ENCODE measurements at places on chromosomes 1 and 21.

GRCh38 chr1:27135541-27136235 lies 19.2 kb downstream of the SLC9A1 start:
- DNase-seq: no peak

DNA sequence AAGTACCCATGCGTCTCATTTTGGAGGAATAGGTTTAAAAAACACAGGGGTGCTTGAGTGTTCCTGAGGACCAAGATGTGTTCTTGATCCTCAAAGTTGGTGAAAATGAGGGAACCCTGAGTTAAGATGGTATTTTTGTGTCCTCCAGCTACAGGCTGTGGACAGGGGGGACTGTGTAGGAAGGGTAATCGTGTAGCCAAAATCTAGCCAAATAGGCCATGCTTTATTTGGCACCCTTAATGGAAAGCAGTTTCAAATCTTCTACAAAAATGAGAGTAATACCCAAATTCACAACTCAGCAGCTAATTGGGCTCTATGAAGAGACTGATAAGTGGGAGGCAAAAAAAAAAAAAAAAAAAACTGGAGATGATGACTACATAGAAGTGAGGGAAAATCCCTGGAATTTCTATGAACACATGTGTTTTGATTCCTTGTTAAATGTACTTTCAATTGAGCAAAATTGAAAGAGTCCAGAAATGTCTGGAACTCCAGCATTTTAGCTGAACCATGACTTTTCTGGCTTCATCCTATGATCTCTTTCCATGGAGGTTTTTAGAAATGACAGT lies 470 bp downstream of the HSD11B1 start:
- DNase-seq: no peak

DNA sequence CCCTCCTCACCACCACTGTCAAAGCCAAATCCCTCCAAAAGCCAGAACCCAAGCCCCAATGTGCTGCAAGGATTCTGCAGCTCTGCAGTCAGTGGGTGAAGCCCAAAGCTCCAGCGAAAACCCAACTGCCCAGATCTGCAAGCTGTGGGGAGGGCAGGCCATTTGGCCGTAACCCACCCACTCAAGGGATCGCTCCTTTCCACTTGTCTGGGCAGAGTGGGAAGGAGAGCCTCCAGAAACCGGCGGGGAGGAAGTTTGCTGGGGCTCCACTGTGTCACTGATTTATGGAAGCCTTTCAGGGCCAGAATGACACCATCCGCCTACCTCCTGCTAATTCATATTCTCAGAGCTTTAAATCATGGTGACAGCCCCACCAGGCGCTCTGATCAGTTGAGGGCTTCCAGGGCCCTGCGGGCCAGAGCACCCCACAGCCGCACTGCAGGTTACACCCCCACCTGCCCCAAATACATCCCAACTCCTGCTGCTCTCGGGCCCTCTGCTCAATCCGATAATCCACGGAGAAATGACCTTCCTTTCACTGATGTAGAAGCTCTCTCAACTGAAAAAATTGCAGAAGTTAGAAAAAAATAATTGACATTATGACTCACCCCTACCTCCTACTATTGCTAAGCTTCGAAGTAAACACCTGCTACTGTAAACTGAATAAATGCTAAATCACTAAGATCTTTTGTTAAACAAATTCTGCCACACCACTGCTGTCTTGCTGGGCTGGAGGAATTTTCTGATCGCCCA lies 40.6 kb upstream of the RAB4A start:
- no peak for DNase-seq

GRCh38 chr1:40906781-40907400 lies 44.7 kb upstream of the CITED4 start:
- no peak for DNase-seq

- no peak for DNase-seq
Observed at GRCh38 chr21:31838586-31839355, 34.0 kb upstream of the HUNK start.

DNA sequence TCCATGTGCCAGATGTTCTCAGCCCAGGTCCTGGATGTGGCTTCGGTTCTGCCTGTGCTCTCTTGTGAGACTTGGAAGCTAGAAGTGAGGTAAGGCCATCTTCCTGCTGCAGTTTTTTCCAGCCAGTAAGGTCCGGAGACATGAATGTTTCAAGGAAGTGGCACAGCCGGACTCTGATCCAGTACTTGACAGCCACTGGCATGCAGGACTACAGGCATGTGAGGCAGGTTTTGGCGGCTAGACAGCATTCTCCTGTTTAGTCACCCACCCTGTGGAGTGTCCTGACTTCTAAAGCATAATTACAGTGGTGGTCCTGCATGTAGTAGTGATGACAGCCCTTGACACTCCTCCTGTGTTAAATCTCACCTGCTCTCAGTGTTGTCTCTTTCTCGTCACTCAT lies 72.3 kb downstream of the TNFSF4 start:
- no peak for DNase-seq

DNA sequence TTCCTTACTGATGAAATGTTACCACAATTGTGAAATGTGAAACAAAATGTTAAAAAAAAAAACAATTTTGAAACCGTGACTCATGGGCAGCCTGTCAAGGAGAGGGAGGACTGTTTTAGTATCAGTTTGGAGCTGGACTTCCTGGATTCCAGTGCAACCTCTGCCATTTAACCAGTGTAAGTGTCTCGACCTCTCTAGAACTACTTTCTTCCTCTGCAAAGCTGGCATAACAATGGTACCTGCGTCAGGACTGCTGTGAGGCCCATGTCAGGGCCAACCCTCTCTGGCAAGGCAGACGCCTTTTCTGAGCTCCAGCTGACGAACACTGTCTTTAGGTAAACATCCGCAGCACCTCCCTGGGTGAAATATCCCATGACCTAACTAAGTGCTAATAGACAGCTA lies 20.9 kb downstream of the URB1 start:
- peak; percentile 87 for DNase-seq

GRCh38 chr1:1050577-1051052 lies 23.5 kb downstream of the RNF223 start:
- no peak for DNase-seq

- DNase-seq: peak; percentile 32
Observed at GRCh38 chr1:35122311-35122710, 43.1 kb downstream of the ZMYM1 start.

- no peak for DNase-seq
Observed at GRCh38 chr1:232621050-232621449, 8.9 kb downstream of the SIPA1L2 start.

GRCh38 chr1:196535727-196536126 lies 72.5 kb downstream of the KCNT2 start:
- no peak for DNase-seq

- no peak for DNase-seq
Observed at GRCh38 chr1:24373710-24374109, 39.9 kb downstream of the STPG1 start.

- no peak for DNase-seq
Observed at GRCh38 chr1:244339776-244340175, 111.9 kb downstream of the ADSS2 start.

- no peak for DNase-seq
Observed at GRCh38 chr1:25854554-25854953, 4.7 kb downstream of the AUNIP start.

DNA sequence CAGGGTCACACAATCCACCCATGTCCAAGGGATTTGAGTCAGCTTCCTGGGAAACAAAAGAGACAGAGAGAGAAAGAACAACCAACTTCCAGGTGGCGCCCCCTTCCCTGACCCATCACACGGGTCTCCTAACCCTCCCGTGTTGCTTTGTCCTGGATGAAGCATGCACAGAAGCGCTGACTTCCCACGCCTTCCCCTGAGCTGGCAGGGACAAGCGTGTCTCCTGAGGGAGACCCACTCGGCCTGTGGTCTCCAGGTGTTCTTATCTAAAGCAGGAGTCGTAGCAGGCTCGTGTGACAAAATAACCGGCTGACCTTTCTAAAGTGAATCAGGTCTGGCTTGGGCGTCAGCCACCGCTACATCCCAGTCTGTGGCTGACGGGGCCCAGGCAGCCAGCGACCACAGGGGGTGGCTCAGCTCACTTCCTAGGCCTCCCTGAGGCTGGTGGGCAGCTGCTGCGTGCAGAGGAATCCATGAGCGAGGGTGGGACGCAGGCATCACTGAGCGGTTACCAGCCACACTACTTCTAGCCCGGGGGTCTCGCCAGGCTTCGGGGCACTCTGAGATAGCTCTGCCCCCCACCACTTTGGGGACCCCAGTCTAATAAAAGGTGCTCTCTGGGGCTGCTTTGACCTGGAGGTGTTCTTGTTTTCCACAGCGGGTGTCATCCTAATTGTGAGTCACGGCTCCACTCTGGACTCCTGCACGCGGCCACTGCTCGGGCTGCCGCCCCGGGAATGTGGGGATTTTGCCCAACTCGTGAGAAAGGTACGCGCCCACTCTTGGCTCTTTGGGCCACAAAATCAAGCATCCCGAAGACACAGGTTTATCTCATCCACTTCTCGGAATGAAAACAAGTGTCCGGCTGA lies 40.4 kb downstream of the UBASH3A start:
- no peak for DNase-seq

DNA sequence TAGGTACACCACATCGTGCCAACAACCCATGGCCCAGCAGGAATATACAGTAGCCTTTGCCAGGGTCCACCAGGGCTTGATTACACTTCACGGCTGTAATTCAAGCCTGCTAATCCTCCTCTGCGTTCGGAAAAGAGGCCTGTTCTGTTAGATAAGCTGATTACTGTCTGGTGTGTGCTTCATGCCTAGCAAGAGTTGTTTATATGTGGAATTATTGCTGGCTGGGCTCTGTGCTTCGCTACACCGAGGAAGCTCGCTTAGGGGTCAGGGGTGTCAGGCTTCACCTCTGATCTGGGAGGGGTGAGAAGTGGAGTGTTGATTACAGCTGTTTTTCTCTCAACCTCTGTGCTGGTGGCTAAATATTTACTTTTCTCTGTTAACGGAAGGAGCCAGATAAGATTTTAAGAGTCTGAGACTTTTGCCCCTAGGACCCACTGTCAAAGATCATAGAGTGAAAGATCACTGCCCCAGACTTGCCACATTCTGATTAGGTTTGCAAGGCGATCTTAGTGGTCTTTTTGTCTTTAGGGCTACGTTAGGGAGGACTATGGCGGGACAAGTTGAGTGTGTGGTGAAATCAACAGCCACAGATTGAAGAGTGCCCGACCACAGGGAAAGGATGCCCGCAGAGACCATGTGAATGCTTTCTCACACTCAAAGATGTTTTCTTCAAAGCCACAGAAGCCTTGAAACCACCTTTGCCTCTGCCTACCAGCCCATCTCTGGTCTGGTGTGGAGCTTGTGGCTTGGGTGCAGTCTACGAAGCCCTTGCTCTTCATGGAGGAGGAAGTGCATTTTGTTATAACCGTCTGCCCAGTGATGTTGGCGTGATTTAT lies 216.1 kb downstream of the PBX1 start:
- DNase-seq: no peak

GRCh38 chr1:14954210-14954609 lies 199.3 kb upstream of the TMEM51 start:
- no peak for DNase-seq

DNA sequence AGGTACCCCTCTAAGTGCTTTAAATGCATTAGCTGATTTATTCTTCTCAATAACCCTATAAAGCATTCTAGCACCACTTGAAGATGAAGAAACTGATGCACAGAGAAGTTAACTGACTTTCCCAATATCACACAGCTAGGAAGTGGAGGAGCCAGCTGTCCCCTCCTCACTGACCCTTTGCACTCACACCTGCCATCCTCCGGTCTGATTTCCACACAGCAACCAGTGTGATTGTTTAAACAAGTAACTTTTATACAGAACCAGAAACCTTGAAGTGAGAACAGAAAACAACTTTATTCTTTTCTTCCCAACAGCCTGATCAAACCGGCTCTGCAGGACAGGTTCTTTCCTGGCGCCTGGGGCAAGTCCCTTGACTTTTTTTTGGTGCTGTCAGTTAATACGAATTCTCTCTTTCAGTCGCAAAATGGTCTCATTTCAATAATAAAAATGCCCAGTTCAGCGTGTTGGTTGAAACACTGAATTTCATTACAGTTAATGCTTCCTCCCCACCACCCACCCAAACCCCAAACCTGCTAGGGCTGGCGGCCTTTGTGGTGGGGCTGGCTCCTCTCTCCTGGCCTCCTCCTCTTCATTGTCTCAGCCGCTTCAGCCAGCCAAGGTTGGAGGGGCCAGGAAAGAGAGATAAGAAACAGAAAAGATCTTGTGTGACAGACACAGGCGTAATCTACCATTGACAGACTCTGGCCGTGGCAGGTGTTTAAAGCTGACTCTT lies 26.4 kb upstream of the EEIG2 start:
- no peak for DNase-seq

- no peak for DNase-seq
Observed at GRCh38 chr1:237677979-237678378, 212.7 kb downstream of the ZP4 start.

DNA sequence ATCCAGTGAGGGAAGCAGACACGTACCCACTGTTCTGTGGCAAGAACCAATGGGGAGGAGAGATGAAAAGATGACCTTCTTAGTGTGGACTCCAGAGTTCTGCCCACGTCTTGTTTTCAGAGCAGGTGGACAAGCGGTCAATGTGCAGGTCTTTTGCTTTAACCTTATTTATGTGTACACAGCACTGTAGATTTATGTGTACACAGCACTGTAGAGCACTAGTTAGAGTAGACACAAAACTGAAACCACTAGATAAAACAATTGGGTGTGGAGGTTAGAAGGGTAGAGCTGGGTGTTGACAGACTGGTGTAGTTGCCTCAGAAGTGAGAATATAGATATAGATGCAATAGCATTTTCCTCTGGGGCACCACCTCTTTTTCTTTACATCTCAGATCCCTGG lies 150.0 kb downstream of the MAGI3 start:
- DNase-seq: no peak

Data from pulmonary artery endothelial cell (primary cell).